ENCODE measurements at places on chromosomes 5 and 9.

DNA sequence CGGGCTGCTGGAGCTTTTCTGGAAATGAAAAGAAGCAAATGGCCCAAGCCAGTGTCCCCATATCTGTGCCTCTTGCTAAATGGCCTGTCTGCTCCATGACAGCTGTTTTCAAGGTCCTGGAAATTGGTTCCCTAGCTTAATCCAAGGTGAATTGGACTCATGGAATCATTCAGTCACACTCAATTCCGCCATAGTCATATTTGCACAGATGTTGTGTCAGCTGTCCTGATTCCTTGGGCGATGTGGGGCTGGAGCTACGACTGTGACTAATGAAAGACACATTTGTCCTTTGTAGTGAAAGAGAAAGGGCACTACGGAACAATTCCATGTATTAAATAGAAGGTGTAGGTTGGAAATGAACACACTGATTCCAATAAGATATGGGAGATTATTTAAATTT is 102.9 kb upstream of the MEGF10 start:
- no peak for DNase-seq

DNA sequence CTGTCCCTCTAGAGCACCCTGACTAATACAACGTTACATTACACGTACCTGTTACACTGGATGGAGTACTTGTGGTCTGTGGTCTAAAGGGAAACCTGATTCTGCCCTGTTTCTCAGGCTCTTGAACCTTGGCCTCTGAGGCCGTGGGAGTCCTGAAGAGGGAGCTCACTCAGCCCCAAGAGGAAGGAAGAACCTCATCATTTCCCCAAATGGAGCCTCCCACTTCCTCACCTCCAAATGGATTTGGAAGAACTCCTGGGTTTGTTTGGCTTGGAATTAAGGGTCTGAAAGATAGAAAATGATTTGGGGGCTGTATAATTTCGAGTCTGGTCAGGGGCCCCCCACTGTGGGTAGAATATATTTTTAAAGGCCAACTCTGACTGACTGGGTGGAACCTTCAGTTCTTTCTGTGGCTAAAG is 200.2 kb downstream of the SEMA6A start:
- no peak for DNase-seq

DNA sequence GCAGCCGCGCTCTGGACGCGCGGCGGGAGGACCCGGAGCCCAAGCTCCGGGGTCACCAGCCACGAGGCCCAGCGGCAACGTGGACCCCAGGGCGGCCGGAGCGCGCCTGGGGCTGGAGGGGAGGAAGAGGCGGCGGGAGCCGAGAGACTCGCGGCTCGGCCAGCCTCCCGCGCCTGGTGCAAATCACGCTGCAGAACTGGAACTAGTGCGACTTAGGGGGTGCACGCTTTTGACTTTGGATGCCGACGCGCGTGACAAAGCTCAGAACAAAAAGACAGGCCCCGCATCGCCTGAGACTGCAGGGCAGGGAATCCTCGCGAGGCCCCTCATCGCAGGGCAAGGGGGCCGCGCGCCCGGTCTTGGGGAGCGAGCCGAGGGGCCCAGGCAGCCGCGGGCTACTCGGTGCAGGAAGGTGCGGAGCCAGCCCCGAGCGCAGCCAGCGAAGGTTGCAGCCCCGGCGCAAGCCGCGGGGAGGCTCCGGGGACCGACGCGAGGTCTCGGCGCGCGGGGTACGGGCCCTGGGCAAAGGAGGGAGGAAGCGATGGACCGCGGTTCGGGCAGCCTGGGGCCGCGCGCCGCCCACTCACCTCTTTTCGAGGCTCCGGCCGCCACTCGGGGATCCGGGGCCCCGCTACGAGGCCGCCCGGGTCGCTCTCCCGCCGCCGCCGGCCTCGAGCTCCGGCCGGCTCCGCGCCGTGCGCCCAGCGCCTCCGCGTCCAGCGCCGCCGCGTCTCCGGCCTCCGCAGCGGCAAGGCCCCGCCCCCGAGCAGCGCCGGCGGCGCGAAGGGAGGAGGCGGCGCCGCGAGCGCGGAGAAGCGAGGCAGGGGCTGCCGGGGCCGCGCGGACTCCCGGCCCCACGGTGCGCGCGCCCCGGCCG is at the start of gene GOLM1:
Gene GOLM1, minus strand, starts transcription at position 735 of the 877 bp plus-strand sequence. CDS start 20,238 bp downstream, outside the sequence.
- no peak for DNase-seq

DNA sequence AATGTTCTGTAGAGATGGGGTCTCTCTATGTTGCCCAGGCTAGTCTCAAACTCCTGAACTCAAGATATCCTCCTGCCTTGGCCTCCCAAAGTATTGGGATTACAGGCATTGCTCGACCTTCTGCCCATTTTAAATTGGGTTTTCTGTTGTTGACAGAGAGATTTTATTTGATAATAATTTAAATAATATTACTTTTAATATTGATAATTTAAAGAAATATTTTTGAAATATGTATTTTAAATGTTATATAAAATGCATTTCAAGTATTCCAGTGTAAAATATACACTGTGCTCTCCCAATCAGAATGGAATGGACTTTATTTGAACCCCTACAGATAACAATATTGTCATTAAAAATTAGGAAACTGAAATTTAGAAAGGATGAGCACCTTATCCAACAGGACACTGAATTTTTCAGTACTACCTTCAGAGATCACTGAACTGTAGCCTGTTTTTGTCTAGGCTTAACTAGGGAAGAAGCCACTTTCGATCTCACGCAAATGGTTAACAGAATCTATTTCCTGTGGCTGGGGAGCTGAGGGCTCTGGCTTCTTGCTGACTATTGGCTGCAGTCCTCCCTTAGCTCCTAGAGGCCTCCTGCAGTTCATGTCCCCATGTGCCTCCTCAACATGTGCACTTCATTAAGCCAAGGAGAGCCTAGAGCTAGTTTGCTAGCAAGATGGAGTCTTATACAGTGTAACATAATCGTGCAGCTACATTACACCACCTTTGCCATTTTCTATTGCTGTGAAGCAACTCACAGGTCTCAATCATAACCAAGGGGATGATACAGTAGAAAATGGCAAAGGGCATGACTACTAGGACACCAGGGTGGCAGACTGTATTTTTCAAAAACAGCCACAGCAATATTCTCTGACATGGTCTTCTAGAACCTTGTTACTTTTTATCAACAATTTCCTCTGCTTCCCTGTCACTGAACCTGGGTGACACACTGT is 150.0 kb downstream of the CDC42SE2 start:
- DNase-seq: no peak

GRCh38 chr5:159448-160172 is 31.7 kb upstream of the LRRC14B start:
- DNase-seq: no peak

GRCh38 chr5:128155776-128156175 is 72.2 kb downstream of the SLC12A2 start:
- DNase-seq: no peak

- peak; percentile 67 for DNase-seq
Measured at GRCh38 chr5:32955814-32956213, 244.7 kb downstream of the NPR3 start.

DNA sequence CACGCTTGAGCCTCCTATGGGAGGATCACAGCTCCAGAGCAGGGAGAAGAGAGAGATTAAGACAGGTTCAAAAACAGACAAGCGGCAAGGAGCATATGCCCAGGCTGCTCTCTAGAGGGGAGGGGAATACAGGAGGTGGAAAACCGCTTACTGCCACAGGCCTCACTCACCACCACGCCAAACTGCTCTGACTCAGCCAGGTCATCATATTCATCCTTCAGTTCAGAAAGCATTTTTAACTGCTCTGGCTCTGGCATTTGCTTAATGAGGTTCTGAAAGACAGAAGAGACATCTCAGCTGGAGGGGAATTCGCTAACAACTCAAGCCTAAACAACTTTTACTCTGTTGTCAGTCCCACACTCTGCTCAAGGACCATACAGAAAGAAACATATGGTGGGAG is 40.1 kb downstream of the PCDHGC5 start:
- DNase-seq: no peak

- DNase-seq: no peak
Measured at GRCh38 chr5:151094030-151094851, 13.4 kb upstream of the TNIP1 start.

GRCh38 chr5:14432931-14433589 is 148.5 kb upstream of the OTULINL start:
- DNase-seq: no peak

- DNase-seq: no peak
Measured at GRCh38 chr5:148790545-148791333, 35.7 kb upstream of the ADRB2 start.

GRCh38 chr5:69305512-69305911 is 27.1 kb downstream of the CCDC125 start:
- no peak for DNase-seq

DNA sequence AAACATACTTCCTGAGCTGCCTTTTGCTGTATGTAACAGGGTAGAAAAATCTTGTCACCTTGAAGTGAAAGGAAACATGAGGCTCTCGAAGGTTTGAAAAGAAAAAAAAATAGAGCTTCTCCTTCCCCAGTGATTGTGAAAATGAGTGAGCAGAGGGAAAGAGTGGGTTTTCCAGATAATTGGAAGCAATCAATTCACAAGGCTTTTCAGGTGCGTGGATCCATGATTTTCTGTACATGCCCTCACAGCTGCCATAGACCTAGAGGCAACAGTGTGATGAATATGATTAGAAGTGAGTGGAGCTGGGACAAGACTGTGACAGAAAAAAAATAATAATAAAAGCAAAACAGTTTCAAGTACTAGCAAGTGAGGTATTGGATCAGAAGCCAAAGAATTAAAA is 1422.5 kb upstream of the CDH6 start:
- DNase-seq: no peak

- peak; percentile 54 for DNase-seq
Measured at GRCh38 chr9:92295240-92295790, 1.8 kb upstream of the IARS1 start.

DNA sequence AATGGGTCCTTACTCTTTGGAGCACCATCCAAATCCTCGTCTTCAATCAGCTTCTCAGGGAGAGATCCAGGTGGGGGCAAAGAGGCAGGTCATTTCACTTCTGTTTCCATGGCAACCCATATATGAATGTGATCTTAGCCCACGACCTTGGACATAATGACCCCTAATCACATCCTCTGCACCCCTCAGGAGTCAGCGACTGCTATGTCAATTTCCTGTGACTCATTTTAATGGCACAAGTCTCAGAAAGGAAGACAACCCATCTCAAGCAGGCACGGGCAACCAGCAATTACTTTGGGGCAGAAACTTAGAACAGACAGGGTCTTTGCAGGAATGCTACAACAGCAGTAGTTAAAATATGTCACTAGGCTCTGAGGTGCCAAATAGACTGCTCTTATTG is 591.2 kb downstream of the TLR4 start:
- DNase-seq: no peak

- DNase-seq: no peak
Measured at GRCh38 chr5:169181814-169182213, 119.1 kb downstream of the SLIT3 start.

DNA sequence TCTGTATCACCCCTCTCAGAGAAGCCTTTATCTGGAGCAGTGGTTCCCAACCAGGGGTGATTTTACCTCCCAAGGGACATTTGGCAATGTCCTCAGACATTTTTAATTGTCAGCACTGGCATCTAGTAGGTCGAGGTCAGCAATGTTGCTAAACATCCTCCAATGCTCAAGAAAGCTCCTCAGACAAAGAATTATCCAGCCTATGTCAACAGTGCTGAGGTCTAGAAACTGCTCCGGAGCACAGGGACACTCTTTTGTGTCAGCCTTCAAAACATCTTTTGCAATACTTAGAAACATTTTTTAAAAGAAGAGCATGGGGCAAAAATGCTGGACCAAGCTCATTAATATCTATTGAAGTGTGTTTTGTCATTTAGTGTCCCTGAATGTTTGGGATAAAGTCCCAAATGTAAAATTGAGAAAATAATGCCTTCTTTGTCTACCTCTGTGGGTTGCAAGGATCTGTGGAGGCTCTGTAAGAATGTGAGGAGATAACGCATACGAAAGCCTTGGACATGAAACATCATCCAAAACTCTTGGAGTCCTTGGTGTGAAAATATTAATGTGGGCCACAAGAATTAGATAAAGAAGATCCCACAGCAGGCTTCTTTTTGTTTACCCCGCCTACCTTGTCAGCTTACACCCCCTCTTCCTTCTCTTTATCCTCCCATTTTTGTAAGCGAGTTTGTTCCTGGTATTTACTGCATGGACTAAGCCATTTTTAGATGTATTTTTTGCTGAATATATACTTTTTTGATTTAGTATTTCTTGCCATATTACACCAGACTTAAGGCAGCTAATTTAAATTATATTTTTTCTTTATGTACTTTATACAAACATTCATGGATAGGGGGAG is 193.5 kb downstream of the CD180 start:
- DNase-seq: no peak

- DNase-seq: no peak
Measured at GRCh38 chr5:53120165-53120564, 10.6 kb upstream of the MOCS2 start.

DNA sequence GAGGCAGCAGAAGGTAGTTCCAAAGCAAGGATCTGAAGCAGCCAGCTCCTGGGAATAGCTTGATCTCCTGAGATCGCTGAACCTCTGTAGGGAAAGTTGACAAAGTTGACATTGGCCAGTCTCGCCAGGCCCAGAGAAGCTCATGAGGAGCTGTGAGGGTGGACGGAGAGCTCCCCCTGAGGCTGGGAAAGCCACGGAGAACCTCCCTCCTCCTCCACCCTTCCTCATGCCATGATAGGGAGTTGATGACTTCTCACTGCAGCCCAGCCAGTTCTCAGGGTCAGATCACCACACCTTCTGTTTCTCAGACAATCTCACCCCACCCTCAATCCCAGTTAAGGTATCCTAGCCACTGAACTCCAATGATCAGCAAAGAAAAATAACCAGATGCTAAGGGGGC is 30.4 kb upstream of the KCNV2 start:
- DNase-seq: no peak
